ENCODE measurements at places on chromosomes 3 and 15.
A peak's percentile ranks its signal among the peaks of the same experiment; 100 is the strongest.

GRCh38 chr15:33720952-33721351 lies 247.3 kb upstream of the CHRM5 start:
- DNase-seq, result peak; percentile 82

GRCh38 chr15:77667338-77668234 lies 34.9 kb upstream of the LINGO1 start:
- DNase-seq, result no peak

GRCh38 chr3:28036599-28037575 lies 204.5 kb upstream of the CMC1 start:
- no peak for DNase-seq

DNA sequence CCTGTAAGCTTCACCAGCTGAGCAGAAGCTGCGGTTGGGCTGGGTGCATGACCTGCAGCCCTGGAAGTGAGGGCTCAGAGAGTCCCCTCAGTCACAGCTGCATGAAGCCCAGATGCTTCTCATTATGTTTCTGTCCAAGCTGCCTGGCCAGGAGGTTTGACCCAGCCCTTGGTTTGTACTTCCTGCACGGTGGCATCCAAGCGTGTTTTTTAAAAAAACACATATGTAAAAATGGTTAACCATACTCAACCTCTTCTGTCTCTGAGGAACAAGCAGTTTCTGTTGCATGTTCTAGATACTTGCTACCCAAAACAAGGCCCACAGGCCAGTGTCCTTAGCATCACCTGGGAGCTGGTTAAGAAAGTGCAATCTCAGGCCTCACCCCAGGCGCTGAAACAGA lies 76.0 kb upstream of the ATP10A start:
- no peak for DNase-seq

DNA sequence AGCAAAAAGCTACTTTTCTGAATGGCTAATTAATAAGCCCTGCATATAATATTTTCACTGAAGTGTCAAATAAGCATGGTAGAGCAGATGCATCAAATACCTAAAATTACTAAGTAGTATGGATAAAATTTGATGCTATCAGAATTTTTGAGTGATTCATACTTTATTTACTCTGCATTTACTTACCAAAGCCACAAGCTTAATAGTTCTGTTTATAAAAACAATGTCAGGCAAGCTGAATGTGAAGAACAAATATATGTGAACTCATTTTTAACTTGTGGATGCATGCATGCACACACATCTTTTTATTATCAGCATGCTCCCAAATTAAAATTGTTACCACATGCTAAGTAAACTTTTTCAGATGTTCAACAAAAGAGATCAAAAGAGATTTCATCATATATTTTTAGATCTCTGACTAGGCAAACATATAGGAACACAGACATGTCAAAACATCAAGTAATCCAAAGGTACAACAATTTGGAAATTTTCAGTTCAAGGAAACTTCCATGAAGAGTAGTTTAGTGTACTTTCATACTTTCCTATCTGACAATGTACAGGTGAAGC lies 969.4 kb downstream of the ROBO1 start:
- no peak for DNase-seq

GRCh38 chr15:67114846-67115585 lies 49.6 kb downstream of the SMAD3 start:
- DNase-seq, result no peak

DNA sequence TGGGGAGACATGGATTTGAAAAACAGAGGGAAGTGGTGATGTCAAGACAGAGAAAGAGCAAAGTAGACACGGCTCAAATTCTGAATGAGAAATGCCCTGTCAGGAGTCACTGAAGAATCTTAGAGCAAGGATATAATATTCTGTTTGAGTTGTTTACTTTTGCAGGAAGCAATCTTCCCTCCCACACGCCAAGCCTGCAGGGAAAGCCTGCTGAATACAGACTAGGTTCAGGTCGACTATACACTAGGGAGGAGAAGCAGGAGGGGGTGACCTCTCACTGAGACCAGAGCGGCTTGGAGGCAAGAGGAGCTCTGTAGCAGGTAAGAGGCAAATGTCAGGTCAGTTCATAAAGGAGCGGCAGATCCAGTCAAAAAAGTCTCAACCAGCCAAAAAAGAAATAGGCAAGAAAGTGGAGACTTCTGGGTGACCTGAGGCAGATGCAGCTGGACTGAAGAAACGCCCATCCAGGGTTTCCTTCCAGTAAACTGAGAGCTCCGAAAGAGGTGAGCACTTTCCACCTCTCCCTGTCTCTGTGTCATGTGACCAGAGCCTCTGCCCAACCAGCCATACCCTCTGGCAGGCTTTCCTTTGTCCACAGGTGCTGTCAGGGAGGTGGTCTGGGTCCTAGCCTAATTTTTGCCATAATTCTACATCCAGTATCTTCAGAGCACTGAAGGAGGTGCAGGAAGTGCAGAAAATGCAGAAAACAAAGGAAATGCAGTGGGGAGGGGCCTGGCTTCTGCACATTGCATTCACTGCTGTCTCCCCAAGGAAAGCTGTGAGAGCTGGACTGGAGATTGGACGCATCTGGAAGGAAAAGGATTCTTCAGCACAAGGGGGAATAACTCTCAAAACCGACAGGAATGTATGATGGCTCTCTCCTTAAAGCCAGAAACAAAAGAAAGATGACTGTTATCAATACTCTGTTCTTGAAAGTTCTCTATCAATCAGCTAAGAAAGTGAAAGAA lies 37.8 kb upstream of the CTXND1 start:
- DNase-seq, result no peak

GRCh38 chr3:33218446-33219174 lies at the start of gene SUSD5:
SUSD5 (minus strand) TSS chr3:33218810; CDS start chr3:33218797, 13 bp downstream.
- DNase-seq, result peak; percentile 33

DNA sequence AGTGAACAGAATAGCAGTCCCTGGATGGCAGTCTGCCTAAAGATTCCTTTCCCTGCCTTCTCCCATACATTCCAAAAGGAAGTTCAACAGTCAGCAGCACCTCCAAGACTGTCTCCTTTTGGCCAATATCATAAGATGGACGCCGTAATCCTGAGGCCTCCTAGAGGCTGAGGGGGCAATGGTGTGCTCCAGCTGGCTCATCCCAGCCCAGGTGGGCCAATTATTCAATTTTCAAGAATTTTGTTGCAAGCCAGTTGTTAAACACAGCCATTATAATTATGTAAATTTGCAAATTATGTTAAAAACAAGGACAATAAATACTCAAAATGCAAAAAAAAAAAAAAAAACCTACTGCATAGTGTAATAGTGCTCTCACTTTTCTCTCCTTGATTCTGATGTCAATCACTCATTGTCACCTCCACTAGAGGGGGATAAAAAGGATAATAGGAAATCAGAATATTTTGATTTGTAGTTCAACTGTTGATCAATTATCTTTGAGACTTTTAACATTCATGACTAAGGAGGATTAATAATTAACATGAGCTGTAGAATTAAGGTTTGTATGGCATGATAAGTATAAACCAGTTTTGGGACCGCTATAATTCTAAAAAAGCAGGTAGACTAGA lies 40.1 kb downstream of the PPARG start:
- DNase-seq, result no peak

DNA sequence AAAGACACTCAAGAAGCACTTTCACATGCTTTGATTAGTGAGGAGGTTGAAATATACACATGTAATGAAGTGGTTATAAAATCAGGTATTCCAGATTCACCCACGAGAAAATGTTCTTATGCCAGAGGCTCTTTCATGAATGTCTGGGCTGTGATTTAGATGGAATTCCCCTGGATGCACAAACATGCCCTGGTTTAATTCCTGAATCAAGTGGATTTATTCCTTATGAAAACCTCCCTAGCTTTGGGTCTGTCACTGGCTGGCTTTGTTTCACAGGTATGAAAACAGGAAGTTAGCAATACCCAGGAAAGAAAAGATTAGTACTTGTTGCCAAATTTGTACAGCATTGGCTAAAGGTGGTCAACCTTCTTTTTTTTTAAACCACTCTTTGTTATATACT lies 1123.0 kb downstream of the ROBO1 start:
- DNase-seq, result no peak

DNA sequence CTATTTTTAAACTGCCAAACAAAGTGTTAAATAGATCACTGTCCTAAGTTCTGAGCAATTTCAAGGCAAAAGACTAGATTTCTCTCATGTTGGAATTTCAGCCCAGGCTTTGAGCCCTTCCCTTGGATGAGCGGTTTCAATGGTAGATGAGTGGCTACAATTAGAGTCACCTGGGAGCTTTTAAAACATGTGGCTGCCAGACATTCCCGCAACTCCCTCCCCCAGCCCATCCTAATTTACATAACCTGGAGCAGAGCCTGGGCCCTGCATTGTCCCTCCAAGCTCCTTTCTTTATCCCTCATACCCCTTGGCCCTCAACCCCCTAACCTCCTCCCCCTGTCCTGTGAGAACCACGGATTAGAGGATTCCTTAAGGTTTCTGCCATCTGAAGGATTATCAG lies 357.5 kb upstream of the UMPS start:
- DNase-seq, result no peak

GRCh38 chr3:179898024-179898423 lies 138.7 kb downstream of the PEX5L start:
- DNase-seq, result peak; percentile 73

- no peak for DNase-seq
These were observed 42.8 kb downstream of the ABTB1 start for GRCh38 chr3:127715532-127715931.

DNA sequence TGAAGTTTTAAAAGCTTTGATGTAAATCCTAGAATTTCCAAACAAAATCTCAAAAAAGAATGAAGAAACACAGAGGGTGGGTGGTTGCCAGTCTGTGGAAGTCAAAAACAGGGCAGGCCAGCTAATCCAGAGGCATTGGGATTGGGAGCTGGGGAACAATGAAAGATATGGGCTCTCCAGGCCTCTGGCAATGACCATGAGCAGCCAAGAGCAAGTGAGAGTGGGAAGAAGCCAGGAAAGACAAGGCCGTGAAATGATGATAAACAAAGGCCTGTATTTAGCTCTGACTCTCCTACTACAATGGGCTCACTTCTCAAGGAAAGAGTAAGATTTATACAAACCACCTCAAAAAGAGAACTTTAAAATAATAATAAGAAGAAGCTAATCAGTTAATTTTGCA lies 248.5 kb downstream of the ZMAT3 start:
- no peak for DNase-seq

DNA sequence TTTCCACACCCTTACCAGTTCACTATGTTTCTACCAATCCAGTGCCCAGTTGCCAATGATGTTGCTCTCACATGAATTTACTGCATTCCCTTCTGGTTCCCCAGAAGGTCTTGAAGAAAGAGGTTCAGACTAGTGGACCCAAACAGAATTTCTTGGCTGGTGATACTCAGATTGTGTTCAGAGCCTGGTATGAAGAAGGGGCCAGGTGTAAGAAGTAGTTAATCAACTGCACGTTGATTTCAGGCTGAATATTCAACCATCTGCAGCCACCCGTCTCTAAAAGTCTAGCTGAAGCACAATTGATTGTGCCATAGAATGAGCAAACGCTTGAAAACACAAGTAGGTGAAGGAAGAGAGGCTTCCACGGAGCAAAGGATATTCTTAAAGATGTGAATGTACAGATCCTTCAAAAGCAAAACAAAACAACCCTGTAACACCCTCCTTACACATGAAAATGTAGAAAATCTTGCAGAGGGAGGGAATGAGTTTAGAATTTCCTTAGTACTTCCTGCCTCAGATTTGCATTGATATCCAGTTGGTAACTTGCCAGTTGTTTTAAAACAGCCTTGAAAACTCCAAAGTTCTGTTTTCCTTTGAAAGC lies 4.7 kb downstream of the RBMS3 start:
- no peak for DNase-seq

GRCh38 chr15:67149068-67149772 lies 83.8 kb downstream of the SMAD3 start:
- no peak for DNase-seq

- DNase-seq, result peak; percentile 78
These were observed 5.8 kb downstream of the ISLR start for GRCh38 chr15:74179101-74179841.

DNA sequence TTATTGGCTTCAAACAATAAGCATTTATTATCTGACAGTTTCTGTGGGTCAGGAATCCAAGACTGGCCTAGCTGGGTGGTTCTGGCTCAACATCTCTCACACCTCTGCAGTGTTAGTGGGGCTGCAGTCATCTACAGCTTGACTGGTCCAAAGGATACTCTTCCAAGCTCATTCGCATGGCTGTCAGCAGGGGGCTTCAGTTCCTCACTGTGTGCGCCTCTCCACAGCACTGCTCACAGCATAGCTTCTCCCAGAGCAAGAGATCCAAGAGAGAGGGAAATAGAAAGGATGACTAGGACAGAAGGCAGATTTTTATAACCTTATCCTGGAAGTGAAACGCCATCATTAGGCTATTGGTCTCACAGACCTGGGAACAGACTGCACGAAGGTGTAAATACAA lies 64.2 kb downstream of the MAGI1 start:
- DNase-seq, result peak; percentile 53

DNA sequence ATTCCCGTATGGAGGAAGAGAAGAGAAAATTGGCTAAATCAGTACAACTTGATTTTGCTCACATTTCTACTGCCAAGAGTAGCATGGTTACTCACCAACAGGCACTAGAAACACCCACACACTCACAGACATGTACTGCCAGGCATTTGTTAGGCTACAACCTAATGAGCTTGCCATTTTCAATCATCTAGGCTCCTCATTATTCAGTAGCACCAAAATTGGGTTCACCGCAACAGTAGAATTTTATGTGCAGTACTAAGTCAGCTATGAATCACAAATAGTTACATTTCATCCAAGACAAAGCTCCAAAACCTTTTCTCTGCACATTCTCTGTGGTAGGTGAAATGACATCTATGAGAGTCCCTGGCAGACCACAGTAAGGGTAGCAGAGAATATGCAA lies 15.0 kb upstream of the THUMPD3 start:
- DNase-seq, result no peak

DNA sequence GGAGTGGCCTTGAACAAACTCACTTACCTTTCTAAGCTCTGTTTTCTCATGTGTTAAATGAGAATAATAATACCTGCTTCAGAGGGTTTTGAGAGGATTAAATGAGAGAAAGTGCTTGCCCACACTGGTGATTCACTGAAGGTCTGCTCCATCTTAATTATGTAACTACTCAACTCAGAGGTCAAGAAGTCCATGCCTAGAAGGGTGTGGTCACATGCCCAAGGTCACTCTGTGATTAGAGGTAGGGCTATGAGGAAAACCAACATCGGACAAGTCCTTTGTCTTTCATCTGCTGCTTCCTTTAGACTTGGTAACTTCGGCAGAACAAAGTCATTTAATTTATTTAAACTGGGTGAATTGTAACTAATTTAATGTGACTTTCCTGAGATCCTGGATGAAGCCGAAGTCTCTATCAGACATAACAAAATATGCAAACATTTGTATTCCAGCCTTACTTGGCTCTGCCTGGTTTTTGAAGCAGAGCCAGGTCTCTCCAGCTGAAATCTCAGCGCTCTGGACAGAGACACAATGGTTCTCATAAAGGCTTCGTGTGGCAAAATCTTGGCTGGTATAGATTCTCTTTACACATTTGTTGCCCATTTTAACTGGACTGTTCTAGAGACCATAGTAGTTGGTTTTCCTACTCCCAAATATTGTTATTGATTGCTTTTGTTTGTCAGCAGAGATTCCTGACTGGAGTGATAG lies 3.0 kb downstream of the CHRNA7 start:
- no peak for DNase-seq

Data from brain microvascular endothelial cell (primary cell).